Ureter (tissue), 1 donor: ENCODE measurements at places on chromosomes 12 and 14. TPM values are rescaled to one million over a fixed set of nuclear protein-coding genes. Genes with fewer than 3 reads are reported as not detected.

The CFAP251 gene
- total RNA-seq, result 3.9 TPM

The GUCY2C gene
- total RNA-seq, result not detected

The CIDEB gene
- 11.1 TPM for total RNA-seq

The NELL2 gene
- total RNA-seq, result 8.1 TPM

The SOAT2 gene
- 0.18 TPM for total RNA-seq

The IGF1 gene
- 9.2 TPM for total RNA-seq

The GPR162 gene
- 2.5 TPM for total RNA-seq

The LRRC43 gene
- 0.86 TPM for total RNA-seq

The INHBC gene
- not detected for total RNA-seq

The OR4E2 gene
- not detected for total RNA-seq

The TEAD4 gene
- 15.8 TPM for total RNA-seq

The PRB4 gene
- total RNA-seq, result not detected

The GZMH gene
- 1.3 TPM for total RNA-seq

The TAS2R31 gene
- total RNA-seq, result 12.2 TPM

The MYO1A gene
- 0.23 TPM for total RNA-seq

The STXBP6 gene
- total RNA-seq, result 10.0 TPM

The IL23A gene
- 0.49 TPM for total RNA-seq

The DDN gene
- total RNA-seq, result 0.10 TPM

The VDR gene
- 12.6 TPM for total RNA-seq

The MGST1 gene
- total RNA-seq, result 412 TPM

The NKX2-1 gene
- not detected for total RNA-seq

The TAS2R14 gene
- 8.0 TPM for total RNA-seq

The CCDC85C gene
- 30.1 TPM for total RNA-seq

The ALDH2 gene
- 66.9 TPM for total RNA-seq

The CHMP4A gene
- total RNA-seq, result 58.6 TPM

The GPR84 gene
- total RNA-seq, result 0.34 TPM

The VRK1 gene
- 15.6 TPM for total RNA-seq

The RBMS2 gene
- total RNA-seq, result 49.4 TPM

The SLC4A8 gene
- 3.0 TPM for total RNA-seq

The DCN gene
- 540 TPM for total RNA-seq

The RNU4-1 gene
- 1,538 TPM for total RNA-seq

The TDRD9 gene
- total RNA-seq, result 2.8 TPM

The LMNTD1 gene
- total RNA-seq, result not detected

The OR6C2 gene
- total RNA-seq, result 1.2 TPM

The STRAP gene
- 79.8 TPM for total RNA-seq

The KLRB1 gene
- 1.6 TPM for total RNA-seq

The SYCP3 gene
- not detected for total RNA-seq

The PIWIL1 gene
- not detected for total RNA-seq

The REP15 gene
- total RNA-seq, result 1.2 TPM

The SSPN gene
- 38.5 TPM for total RNA-seq
